NCI-H2081 treated with DMSO at 0.1 percent for 48 hours (cell line): ENCODE measurements at places on chromosomes 3 and 15.
A peak's percentile ranks its signal among the peaks of the same experiment; 100 is the strongest.

- DNase-seq: no peak
Measured at GRCh38 chr3:78015856-78016255, 976.0 kb downstream of the ROBO2 start.

- DNase-seq: no peak
Measured at GRCh38 chr3:132637590-132637989, 22.0 kb downstream of the ACAD11 start.

DNA sequence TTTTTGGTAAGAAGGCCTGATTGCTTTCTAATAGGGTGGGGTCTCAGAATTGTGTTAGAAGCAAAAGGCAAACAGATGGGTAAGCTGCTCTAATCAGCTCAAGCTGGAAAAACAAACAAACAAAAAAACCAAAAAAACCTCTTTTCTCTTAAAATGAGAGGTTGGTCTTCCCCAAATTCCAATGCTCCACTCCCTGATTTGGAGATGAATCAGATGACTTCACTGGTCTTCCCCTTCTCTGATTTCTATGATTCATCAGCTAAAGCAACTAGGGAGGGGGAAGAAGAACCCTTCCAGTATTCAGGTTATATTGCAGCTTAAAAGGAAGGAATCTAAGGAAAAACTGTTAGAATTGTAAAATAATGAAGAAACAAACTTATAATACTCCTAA lies 9.6 kb upstream of the ANXA2 start:
- no peak for DNase-seq

- no peak for DNase-seq
Measured at GRCh38 chr15:61175024-61175423, 54.1 kb downstream of the RORA start.

GRCh38 chr3:64608741-64609140 lies 79.1 kb downstream of the ADAMTS9 start:
- DNase-seq: no peak

DNA sequence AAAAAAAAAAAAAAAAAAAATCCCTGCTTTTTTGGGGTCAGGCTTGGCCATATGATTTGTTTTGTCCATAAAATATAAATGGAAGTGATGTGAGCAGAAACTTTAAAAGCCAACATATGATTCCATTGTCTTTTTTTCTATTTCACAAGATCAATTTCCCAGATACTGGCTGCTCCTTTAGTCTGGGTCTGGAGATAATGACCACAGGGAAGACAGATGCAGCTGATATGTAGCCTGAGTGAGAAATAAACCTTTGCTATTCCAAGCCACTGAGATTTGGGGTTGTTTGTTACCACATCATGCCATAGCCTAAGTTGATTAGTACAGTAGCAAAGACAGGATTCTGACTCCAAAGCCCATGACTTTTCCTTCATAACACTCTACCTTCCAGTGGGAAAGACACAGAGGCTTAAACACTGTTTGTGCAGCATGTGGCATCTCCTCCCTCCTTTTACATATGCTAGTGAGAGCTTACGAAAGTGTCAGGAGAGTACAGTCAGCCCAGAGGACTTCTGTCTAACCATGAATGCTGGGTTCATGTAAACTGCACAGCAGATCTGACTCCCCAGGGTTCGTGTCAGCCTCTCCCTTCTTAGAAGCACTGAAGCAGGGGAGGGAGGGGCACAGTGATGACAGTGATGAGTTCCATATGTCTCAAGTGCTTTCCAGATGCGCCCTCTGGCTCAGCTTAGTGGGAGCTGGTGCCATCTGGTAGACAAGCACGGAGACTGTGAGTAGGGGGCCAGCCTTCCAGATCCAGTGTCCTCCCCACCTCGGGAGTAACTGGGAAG lies 36.7 kb upstream of the SLC7A14 start:
- no peak for DNase-seq

GRCh38 chr15:89500397-89501270 lies 4.3 kb upstream of the RHCG start:
- no peak for DNase-seq

DNA sequence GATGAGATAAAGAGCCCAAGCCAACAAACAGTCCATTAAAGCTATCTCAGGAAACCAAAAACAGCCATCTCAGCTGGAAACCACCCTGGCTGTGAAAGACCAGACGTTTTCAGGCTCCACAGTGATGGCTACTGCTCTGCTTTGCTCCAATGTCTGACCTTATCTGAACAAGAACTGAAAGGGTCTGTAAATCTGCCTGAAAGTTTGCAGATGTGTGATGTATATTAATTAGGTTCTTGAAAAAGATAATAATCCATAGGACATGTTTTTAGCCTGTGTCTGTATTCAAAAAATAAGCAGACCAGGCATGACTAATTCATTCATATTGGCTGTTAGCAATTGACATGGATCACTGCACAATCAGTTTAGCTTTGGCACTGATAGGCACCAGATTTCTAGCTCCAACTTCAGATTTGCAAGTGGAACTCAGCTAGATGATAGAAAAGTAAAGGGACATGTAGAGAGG lies 611.4 kb upstream of the NAALADL2 start:
- no peak for DNase-seq

GRCh38 chr3:128064962-128065361 lies 12.7 kb downstream of the SEC61A1 start:
- no peak for DNase-seq

DNA sequence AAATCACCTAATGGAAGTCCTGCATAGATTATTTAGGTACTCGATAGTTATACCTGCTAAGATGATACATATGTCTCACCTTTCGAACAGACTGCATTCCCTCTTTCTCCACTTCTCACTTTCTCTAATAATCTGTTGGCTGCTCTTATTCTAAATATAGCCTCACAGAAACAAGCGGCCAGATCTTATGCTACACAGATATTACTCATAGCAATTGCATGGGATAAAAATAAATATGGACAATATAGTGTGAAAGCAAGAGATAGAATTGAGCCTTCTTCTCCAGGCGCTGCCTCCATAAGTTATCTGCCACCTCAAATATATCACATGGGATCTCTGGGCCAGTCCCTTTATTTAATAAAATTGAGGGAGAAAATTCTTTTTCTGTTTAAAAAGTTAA lies 29.5 kb upstream of the TGFBR2 start:
- DNase-seq: no peak

DNA sequence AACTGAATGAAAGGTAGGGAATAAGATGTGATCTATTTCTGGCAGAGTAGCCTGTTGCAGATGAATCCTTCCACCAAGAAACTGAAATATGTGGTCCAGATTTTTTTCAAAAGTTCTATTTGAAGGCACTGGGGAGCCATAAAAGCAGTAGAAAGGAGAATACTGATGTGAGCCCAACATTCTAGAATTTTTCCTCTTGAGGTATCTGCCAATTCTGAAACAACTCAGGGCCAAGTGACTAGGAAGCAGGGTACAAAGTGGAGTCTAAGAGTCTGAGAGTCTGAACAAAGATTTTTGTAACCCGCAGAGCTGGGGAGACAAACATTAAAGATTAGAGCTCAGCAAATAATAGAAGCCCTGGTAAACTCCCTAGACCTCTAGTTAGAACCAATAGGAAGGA lies 58.3 kb upstream of the SLCO3A1 start:
- DNase-seq: no peak

- no peak for DNase-seq
Measured at GRCh38 chr15:57323299-57323805, 53.0 kb upstream of the CGNL1 start.

DNA sequence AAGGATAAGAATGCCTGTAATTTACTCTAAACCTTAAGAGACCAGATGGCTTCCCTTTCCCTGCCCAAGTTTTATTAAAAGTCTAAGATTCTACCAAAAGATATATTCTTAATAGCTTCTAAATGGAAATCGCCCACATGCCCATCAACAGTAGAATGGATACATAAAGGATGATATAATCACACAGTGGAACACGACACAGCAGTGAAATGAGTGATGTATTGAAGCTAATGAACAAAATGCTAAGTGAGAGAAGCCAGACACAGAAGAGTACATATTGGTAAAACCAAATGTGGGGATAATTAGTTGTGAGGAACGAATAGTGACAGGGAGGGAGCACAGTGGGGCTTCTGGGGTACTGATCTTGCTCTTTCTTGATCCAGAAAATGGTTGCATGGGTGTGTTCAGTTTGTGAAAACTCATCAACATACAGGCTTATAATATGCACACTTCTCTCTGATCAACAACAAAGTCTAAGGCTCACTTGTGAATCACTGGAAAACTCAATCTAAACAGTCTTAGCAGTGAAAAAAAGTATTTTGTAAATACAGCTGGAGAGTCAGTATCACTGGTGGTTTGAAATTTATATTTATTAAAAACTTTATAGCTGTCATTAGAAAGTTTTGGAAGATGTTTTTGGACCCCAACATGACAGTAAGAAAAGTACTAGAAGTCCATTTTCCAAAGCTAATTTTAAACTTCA lies 170.7 kb upstream of the FAM3D start:
- DNase-seq: no peak

DNA sequence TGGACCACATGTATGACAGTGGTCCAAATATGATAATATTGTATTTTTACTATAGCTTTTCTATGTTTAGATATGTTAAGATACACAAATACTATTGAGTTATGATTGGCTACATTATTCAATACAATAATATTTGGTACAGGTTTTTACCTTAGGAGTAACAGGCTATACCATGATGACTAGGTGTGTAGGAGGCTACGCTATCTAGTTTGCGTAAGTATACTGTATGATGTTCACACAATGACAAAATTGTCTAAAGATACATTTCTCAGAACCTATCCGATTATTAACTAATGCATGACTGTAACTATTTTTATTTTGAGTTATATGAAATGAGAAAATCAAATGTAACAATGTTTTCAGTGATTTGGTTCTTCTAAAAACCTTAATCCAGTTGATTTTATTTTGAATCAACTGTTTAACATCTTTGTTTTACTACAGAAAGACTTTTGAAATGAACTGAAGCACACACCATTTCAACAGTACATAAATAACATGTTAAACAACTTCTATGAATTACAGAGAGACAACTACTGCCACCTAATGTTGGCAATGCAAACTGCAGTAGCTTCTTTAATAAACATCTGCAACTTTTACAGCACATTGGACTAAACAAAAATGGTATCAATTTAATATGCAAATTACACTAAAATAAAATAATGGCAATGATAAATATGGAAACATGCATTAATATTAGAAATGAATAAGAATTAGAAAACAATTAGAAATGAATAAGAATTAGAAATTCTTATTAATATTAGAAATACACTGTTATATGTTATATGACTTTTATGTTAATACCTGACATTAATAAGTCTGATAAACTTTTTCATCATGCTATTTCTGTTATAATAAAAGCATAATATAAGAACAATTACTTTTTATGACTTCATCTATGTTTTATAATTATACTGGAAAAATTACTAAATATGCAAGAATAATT lies 255.7 kb downstream of the MBNL1 start:
- DNase-seq: peak; percentile 12

- DNase-seq: no peak
Measured at GRCh38 chr3:51381333-51381705, 3.8 kb upstream of the MANF start.

- no peak for DNase-seq
Measured at GRCh38 chr15:87743562-87743961, 513.0 kb downstream of the NTRK3 start.

- no peak for DNase-seq
Measured at GRCh38 chr3:58361866-58362265, 29.2 kb downstream of the PXK start.

DNA sequence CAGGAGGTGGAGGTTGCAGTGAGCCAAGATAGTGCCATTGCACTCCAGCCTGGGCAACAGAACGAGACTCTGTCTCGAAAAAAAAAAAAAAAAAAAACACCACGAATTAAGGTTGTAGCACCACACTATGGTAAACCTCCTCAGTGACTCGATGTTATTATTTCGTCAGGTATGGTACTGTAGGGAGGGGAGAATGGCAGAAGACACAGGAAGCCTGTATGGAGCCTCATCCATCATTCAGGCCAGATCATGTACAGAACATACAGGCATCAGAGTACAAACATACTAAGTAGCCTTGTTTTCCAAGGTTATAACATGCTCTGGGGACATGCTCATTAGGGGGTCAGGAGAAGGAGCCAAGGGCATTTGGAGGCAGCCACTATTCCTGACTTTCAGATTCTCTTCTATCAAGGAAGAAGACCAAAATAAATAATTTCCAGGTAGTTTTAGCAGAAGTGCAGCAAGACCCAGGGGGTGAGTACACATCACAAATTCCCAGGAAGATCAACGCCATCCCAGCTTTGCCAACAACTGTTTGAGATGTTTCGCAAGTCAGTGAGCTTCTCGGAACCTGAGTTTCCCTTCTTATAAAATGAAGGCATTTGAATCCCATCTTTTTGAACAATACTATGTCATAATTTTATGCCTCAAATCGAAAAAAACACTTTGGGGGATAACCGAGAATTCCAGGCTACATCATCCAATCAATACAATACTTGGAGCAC lies 79.8 kb downstream of the FOXP1 start:
- no peak for DNase-seq

DNA sequence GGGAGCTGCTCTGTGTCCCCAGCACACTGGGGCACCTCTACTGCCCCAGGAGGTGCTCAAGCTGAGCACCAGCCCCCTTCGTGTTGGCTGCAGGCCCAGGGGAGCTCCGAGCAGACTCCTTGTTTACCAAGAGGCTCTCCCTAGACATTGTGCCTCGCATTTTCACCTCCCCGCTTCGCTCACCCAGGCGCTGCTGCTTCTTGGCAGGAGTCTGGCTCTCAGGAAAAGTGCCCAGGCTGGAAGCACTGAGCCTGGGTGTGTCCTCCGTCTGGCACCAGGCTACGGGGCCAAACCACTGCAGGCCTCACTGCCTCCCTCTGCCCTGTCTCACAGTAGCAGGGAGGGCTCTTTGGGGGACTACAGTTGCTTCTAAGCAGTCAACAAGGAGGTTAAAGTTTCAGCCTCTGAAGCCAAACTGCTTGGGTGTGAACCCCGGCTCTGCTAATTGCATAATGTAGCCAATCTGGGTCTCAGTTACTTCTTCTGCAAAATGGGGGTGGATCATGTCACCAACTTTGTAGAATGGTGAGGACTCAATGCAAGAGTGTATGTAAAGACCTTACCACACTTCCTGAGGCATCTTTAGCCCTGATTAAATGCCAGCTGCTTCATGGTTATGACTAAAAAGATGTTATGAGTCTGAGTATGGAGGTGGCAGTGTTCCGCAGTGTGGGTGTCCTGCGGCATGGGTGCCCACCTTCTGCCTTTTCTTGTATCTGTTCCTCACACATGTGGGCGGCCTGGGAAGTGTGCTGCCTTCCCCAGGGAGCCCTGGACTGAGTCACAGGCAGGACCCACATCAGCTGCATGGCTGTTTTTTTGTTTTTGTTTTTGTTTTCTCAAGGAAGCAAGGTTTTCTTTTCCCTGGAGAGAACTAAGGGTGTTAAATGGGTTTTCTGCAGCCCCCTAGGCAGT lies 88.9 kb downstream of the CLSTN2 start:
- DNase-seq: no peak

- DNase-seq: no peak
Measured at GRCh38 chr15:90022345-90022744, 21.2 kb downstream of the ZNF710 start.

GRCh38 chr3:10280571-10280970 lies 12.2 kb downstream of the GHRL start:
- no peak for DNase-seq

- DNase-seq: no peak
Measured at GRCh38 chr15:31346367-31347066, 19.9 kb downstream of the KLF13 start.

- DNase-seq: no peak
Measured at GRCh38 chr3:88005066-88005465, 53.7 kb downstream of the CGGBP1 start.

GRCh38 chr3:187403768-187404288 lies 35.6 kb downstream of the RTP4 start:
- no peak for DNase-seq

GRCh38 chr3:163056874-163057497 lies 1560.4 kb downstream of the OTOL1 start:
- peak; percentile 50 for DNase-seq
